Neural cell (in vitro differentiated cells): ENCODE measurements at places on chromosomes 7 and 10. TPM values are rescaled to one million over a fixed set of nuclear protein-coding genes. Genes with fewer than 3 reads are reported as not detected.

Gene NFE2L3
- 1.7 and 2.9 TPM in 2 replicates for polyA plus RNA-seq

Gene ENTPD1
- polyA plus RNA-seq = 0.14 and 0.57 TPM in 2 replicates

Gene KEL
- 0.96 and 2.2 TPM in 2 replicates for polyA plus RNA-seq

Gene HECW1
- polyA plus RNA-seq = 11.7 and 13.8 TPM in 2 replicates

Gene NYAP1
- polyA plus RNA-seq = 70.1 and 86.6 TPM in 2 replicates

Gene HKDC1
- 0.07 TPM in 1 of 2 replicates, not detected in the other for polyA plus RNA-seq

Gene VWC2
- 4.6 TPM in 2 replicates for polyA plus RNA-seq

Gene ADAMTS14
- polyA plus RNA-seq = 0.04 TPM in 1 of 2 replicates, not detected in the other

Gene EGFR
- polyA plus RNA-seq = 0.02 and 0.22 TPM in 2 replicates

Gene AFAP1L2
- 0.88 and 1.2 TPM in 2 replicates for polyA plus RNA-seq

Gene TLL2
- polyA plus RNA-seq = 0.11 and 0.30 TPM in 2 replicates

Gene SLC26A5
- polyA plus RNA-seq = not detected in 2 replicates

Gene KCNMA1
- polyA plus RNA-seq = 60.8 and 62.4 TPM in 2 replicates

Gene NUDT13
- 1.8 and 3.2 TPM in 2 replicates for polyA plus RNA-seq

Gene TCF7L2
- polyA plus RNA-seq = 0.48 and 1.7 TPM in 2 replicates

Gene KIN
- polyA plus RNA-seq = 22.4 and 24.4 TPM in 2 replicates

Gene ELFN1
- polyA plus RNA-seq = 11.8 and 13.9 TPM in 2 replicates

Gene GIMAP6
- polyA plus RNA-seq = not detected in 2 replicates

Gene RNF32
- polyA plus RNA-seq = 1.8 and 2.6 TPM in 2 replicates

Gene TPST1
- 53.3 and 58.5 TPM in 2 replicates for polyA plus RNA-seq

Gene TFPI2
- 0.78 TPM in 1 of 2 replicates, not detected in the other for polyA plus RNA-seq

Gene DDX50
- polyA plus RNA-seq = 45.6 and 51.1 TPM in 2 replicates

Gene MAD1L1
- polyA plus RNA-seq = 31.4 and 59.7 TPM in 2 replicates

Gene RPA3
- 44.6 and 50.1 TPM in 2 replicates for polyA plus RNA-seq

Gene PITRM1
- 62.2 and 77.2 TPM in 2 replicates for polyA plus RNA-seq

Gene ZNF853
- 8.7 and 12.9 TPM in 2 replicates for polyA plus RNA-seq

Gene AKR1C4
- not detected in 2 replicates for polyA plus RNA-seq

Gene STAG3
- polyA plus RNA-seq = 0.64 TPM in 1 of 2 replicates, not detected in the other

Gene SNCG
- polyA plus RNA-seq = 4.1 and 6.1 TPM in 2 replicates

Gene ELN
- polyA plus RNA-seq = 0.16 TPM in 1 of 2 replicates, not detected in the other

Gene FBXL13
- 0.57 and 1.7 TPM in 2 replicates for polyA plus RNA-seq

Gene C10orf62
- not detected in 2 replicates for polyA plus RNA-seq

Gene MYL7
- 0.76 TPM in 1 of 2 replicates, not detected in the other for polyA plus RNA-seq

Gene TMEM229A
- 0.31 and 0.94 TPM in 2 replicates for polyA plus RNA-seq

Gene RBM20
- 0.07 and 0.58 TPM in 2 replicates for polyA plus RNA-seq

Gene BLNK
- polyA plus RNA-seq = not detected in 2 replicates

Gene RPEL1
- polyA plus RNA-seq = not detected in 2 replicates

Gene OR9A2
- not detected in 2 replicates for polyA plus RNA-seq

Gene GRID2IP
- 0.32 TPM in 1 of 2 replicates, not detected in the other for polyA plus RNA-seq

Gene CLEC5A
- not detected in 2 replicates for polyA plus RNA-seq

Gene CPA2
- polyA plus RNA-seq = 0.41 TPM in 1 of 2 replicates, not detected in the other

Gene PROSER2
- 0.20 and 1.1 TPM in 2 replicates for polyA plus RNA-seq

Gene PRPS1L1
- not detected in 2 replicates for polyA plus RNA-seq

Gene RARRES2
- polyA plus RNA-seq = 0.71 TPM in 1 of 2 replicates, not detected in the other

Gene NPY4R2
- polyA plus RNA-seq = not detected in 2 replicates

Gene MYO1G
- polyA plus RNA-seq = 0.38 TPM in 1 of 2 replicates, not detected in the other

Gene EBLN1
- not detected in 2 replicates for polyA plus RNA-seq

Gene OR2A12
- not detected in 2 replicates for polyA plus RNA-seq

Gene SFRP4
- not detected in 2 replicates for polyA plus RNA-seq

Gene UCMA
- polyA plus RNA-seq = not detected in 2 replicates

Gene PDE1C
- polyA plus RNA-seq = 6.6 and 8.2 TPM in 2 replicates

Gene SH2B2
- polyA plus RNA-seq = 21.6 and 27.3 TPM in 2 replicates

Gene INA
- 349 and 379 TPM in 2 replicates for polyA plus RNA-seq

Gene GPR146
- polyA plus RNA-seq = not detected in 2 replicates

Gene EN2
- polyA plus RNA-seq = not detected in 2 replicates

Gene PAPOLB
- polyA plus RNA-seq = 0.05 and 0.10 TPM in 2 replicates

Gene MACC1
- 0.20 and 0.22 TPM in 2 replicates for polyA plus RNA-seq
